Mucosa of gallbladder (tissue), 1 donor: ENCODE measurements at places on chromosomes 13 and 19. TPM values are rescaled to one million over a fixed set of nuclear protein-coding genes. Genes with fewer than 3 reads are reported as not detected.

The SMAD9 gene
- 39.7 TPM for total RNA-seq

- no peak for DNase-seq
Observed at GRCh38 chr19:4993683-4994082, 24.8 kb downstream of the KDM4B start.

GRCh38 chr13:106594980-106595379 is 27.0 kb upstream of the ARGLU1 start:
- DNase-seq = no peak

GRCh38 chr19:51607920-51608562 is 22.2 kb downstream of the SIGLEC5 start:
- DNase-seq = peak; percentile 83

GRCh38 chr13:73820285-73820684 is 313.9 kb downstream of the KLF12 start:
- no peak for DNase-seq

GRCh38 chr19:49851456-49852259 is 699 bp downstream of the PTOV1 start:
- no peak for DNase-seq

DNA sequence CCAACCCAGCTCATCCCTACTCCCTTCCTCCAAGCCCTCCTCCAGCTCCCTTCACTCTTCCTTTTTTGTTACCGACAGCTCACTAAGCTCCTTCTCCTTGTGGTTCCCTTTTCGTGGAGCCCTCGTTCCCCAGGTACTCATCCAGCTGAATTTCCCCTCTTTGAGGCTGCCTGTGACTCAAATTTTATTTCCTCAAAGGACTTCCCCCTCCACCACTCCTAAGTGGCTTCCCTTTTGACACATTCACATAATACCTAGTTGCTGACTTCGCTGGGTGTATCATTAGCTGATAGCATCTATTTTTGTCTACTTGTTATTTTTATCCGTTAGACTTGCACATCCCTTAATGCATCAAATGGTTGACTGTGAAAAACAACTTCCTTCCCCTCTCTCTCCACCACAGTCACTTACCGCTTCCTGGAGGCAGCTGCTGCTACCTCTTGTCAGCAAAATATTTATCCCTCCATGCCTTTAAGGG is 14.5 kb downstream of the FFAR2 start:
- no peak for DNase-seq

The ZNF610 gene
- total RNA-seq = 6.0 TPM

GRCh38 chr13:26579580-26579979 is 22.1 kb downstream of the WASF3 start:
- DNase-seq = no peak

The HIPK4 gene
- not detected for total RNA-seq

DNA sequence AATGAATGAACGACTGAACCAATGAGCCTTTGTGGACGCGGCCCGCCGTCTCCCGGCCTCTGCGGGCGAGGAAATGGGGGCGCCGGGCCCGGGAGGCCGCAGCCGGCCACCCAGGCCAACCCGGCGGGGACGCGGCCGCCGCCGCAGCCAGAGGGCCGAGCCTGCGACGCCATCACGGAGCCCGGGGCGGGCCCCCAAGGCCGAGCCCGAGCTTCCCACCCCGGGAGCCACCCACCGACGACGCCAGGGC is 216 bp downstream of the SUGP2 start:
- DNase-seq = no peak

The FAM83E gene
- total RNA-seq = 143 TPM
